Osteoblast (primary cell): ENCODE measurements at places on chromosomes 6 and 20. TPM values are rescaled to one million over a fixed set of nuclear protein-coding genes. Genes with fewer than 3 reads are reported as not detected.

SULF2 gene
- total RNA-seq = 102 and 138 TPM in 2 replicates

- H3K36me3 ChIP-seq = no peaks in the 10 kb centered on the region
- H3K27ac ChIP-seq = no peak overlapping the region
- no peak overlapping the region for H3K4me3 ChIP-seq
These were observed 35.1 kb upstream of the RFPL4B start for GRCh38 chr6:112311950-112312547.

DNA sequence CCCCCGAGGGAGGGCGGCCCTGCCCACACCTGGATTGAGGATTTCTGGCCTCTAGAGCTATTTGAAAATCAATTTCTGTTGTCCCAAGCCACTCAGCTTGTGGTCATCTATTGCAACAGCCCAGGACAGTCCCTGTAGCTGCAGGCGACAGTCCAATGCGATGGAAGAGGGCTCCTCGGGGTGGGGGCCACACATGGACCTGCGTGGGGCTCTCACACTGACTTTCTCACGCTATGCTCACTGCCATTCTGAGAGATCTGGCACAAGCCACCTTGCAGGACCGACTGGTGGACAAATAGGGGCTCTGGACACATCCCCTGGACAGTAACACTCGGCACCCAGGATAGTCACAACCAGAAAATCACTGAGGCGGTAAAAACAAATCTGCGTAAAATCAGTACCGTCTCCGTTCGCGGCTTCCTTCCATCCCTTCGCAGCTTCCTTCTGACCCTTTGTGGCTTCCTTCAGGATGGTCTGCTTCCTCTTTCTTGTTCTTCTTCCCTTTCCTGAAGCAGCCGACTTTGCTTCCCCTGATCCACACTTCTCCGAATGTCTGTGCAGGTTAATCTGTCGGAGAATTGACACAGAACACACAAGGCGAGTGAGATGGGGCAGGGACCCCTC lies 21.8 kb downstream of the CTCFL start:
- peaks cover 6% of the 10 kb centered on the region for H3K27me3 ChIP-seq
- H3K4me1 ChIP-seq = no peaks in the 10 kb centered on the region
- peak; percentile 47 for DNase-seq
- H3K27ac ChIP-seq = no peak overlapping the region

VSX1 gene
- not detected in 2 replicates for total RNA-seq

DNA sequence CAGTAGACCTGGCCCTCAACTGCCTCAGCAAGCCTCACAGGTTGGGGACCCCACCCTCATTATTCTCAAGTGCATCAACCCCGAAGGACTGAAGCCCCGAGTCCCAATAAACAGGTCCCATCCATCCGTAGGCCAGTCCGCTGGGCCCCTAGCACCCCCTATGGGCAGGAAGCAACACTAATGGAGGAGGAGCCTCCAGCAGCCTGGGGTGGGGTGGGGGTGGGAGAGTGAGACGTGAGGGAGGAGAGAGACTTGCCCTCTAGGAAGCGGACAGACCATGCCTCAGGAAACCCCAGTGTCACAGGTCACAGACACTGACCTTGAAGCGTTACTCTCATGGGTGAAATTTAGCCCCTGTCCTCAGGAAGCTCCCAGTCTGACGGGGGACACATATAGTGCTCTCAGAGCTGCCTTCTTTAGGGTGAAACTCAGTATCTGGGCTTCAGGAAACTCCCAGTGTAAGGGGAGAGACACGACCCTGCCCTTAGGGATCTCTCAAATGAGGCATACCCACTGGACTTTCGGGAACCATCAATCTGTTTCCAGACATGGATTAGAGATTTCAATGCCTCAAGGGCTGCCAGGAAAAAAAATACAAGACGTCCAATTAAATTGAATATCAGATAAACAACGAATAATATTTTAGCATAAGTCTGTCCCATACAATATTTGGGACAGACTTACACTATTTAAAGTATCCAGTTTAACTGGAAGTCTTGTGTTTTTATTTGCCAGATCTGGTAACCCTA lies 125.8 kb downstream of the MRPL14 start:
- H3K27me3 ChIP-seq = no peaks in the 10 kb centered on the region
- peak; percentile 90 for DNase-seq
- no peaks in the 10 kb centered on the region for H3K36me3 ChIP-seq
- peaks cover 32% of the 10 kb centered on the region for H3K4me1 ChIP-seq
- peak overlapping the region; percentile 53 for H3K27ac ChIP-seq

SLC2A10 gene
- total RNA-seq = 44.2 and 47.4 TPM in 2 replicates

- H3K27me3 ChIP-seq = no peaks in the 10 kb centered on the region
- peak; percentile 76 for DNase-seq
- peaks cover 45% of the 10 kb centered on the region for H3K36me3 ChIP-seq
- peaks cover 16% of the 10 kb centered on the region for H3K4me1 ChIP-seq
- no peak overlapping the region for H3K27ac ChIP-seq
- no peak overlapping the region for H3K4me3 ChIP-seq
These were observed 17.8 kb downstream of the MTG2 start for GRCh38 chr20:62200491-62201172.

LINC00237 gene
- total RNA-seq = not detected in 2 replicates
